Cardiac muscle cell (in vitro differentiated cells and primary cell): ENCODE measurements at places on chromosomes 3 and 15. TPM values are rescaled to one million over a fixed set of nuclear protein-coding genes. Genes with fewer than 3 reads are reported as not detected.

DNA sequence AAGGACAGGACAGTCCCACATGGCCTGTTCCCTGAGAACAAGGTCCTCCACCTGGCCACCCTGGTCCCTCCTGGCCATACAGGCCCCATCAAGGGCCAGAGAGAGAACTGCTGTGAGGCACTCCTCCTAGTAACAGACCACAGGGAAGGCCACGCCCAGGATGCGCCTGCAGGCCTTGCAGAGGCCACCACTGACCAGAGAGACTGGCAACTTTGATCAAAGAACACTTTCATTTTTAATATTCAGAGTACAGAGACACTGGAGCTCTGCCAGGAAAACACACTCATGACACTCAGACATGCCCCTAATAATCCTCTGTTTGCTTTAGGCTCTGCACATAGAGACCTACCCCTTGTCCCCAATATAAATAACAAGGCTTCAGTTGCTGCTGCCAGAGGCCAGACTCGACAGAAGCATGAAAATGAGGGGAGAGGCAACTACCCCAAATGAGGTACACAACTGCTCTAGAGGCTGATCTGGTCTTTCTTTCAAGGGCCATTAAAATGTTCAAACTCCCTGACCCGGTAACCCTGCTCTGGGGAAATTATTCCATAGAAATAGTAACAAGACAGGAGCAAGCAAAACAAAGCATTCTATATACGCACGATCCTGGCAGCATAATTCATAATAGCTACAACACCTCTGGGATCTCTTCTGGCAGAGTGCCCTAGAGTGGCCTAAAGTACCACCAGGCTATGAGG, 44.8 kb downstream of the CCDC12 start:
- DNase-seq, result no peak

ANKRD63 gene
- 24.4 and 104 TPM in 2 replicates for total RNA-seq

SATB1 gene
- 33.2 and 52.2 TPM in 2 replicates for total RNA-seq

RARB gene
- total RNA-seq, result 26.8 and 27.2 TPM in 2 replicates

DNA sequence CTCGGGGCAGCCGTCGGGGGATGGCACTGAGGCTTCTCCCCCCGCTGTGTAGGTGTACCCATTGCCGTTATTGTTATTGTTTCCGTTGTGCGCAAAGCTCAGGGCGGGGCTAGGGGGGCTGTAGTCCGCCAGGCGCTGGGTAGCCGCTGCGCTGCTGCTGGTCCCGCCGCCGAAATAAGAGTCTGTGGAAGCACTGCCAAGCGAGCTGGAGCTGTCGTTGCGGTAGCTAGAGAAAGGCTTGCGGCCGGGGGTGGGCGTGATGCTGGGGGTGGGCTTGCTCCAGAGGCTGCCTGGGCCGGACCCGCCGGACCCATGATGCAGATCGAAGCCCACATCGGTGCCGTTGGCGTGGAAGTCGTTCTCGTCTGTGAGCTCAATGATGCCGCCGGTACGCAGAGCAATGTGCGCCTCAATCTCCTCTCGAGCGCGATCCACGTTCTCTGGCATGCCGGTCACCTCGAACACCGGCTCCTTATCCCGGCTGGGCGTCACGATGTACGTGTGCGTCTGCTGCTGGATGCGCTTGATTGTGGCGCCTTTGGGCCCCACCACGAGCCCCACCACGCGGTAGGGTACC, 1.9 kb downstream of the MEX3B start:
- DNase-seq, result peak; percentile 20

GRCh38 chr3:153130312-153130977, 31.6 kb upstream of the RAP2B start:
- DNase-seq, result peak; percentile 57
